ENCODE measurements at places on chromosomes 6 and 20.

DNA sequence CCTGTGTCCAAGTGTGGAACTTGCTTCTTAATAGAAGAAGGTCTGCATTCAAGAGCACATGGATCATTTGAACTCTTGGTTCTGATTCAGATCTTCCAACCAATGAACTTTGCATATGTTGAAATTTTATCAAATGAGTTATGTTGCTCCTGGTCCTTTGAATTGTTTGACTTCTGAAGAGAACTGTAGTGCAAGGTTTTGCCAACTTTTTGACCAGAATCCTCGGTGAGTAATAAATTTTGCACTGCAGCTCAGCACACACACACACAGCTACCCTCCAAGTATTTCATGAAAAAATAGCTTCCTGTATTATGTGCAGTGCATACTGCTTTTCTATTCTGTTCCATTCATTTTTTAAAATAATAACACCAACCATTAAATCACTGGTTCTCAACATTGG, 67.5 kb downstream of the BFSP1 start:
- no peak for DNase-seq

DNA sequence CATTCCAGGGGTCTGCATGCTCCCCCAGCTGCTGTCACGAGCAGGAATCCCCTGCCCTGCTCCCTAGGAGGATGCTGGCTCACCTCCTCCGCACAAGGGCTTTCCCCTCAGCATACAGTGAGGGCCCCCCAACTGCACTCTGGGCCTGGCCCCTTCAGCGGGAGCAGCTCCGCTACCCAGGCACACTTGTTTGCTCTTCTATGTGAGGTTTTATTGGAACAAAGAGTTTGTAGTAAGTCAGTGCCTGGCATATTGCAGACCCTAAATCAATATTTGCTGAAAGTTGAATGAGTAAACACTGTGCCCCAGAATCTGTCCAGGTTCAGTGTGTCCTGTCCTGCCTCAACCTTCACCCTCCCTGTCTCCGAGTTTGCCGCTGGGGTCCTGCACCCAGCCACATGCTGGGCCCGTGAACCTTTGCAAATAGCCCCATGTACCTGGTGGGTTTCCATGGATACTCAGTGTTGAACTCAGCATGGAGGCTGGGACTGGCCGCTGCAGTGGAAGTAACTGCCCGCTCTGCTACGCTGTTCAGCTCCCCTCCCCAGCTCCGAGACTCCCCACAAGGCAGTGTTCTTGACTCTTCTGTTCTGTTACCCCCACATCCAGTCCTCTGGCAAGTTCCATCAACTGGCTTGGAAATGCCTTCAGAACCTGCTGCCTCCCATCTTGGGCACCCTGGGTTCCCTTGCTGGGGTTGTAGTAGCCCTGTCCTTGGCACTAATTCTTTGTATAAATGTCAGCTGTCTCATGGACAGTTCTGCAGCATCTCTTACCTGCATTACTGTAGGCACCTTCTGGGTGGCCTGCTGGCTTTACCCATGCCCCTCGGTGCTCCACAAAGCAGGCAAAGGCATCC, 15.7 kb downstream of the SLC22A1 start:
- DNase-seq: no peak

- DNase-seq: no peak
Observed at GRCh38 chr6:25749837-25750236, 4.7 kb upstream of the SLC17A4 start.

DNA sequence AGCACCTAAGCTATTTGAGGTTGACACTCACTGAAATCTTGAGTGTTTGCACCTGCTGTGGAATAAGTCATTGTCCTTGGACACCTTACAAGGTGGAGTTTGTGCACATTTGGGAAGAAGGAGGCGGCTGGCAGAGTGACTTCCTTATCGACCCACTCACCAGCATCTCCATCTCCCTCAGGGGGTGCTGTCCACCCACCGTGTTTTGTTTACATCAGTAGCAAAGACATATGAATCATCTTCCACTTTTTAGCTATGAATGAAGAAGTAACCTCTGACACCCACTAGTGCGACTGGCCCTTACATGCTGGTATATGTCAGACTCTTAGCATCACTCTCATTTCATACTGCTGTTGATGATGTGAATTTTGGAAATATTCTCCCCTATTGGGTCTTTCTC, 119.5 kb upstream of the SGK1 start:
- peak; percentile 47 for DNase-seq

GRCh38 chr20:35235881-35236280, 9.4 kb downstream of the MMP24 start:
- no peak for DNase-seq

GRCh38 chr6:88712243-88712936, 251.0 kb downstream of the RNGTT start:
- DNase-seq: no peak

DNA sequence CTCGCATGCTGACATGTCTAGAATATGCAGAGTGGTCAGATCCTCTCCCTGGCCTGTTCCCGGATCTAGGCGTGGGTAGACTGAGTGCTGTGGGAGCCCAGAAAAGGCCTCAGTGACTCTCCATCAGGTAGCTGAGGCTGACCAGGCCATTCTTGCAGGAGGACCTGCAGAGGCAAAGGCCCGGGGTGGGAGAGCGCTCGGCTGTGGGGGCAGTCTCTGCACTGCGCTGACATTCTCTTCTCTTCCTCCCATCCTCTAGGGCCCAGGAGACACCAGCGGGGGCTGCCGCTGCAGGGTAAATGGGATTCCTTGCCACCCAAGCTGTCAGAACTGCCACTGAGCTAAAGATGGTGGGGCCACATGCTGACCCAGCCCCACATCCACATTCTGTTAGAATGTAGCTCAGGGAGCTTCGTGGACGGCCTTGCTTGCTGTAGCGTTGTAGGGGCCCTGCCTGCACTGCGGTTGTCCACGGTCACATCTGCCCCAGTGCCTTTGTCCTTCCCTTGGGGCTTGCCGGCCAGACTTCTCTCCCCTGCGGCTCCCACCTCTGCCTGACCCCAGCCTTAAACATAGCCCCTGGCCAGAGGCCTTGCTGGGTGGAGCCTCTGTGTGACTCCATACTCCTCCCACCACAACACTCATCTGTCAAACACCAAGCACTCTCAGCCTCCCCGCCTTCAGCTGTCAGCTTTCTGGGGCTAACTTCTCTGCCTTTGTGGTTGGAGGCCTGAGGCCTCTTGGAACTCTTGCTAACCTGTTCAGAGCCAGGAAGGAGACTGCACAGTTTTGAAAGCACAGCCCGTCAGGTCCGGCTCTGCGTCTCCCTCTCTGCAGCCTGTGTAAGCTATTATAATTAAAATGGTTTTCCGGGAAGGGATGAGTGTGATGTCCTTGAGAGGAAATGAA, 22.2 kb downstream of the RBCK1 start:
- DNase-seq: no peak

- DNase-seq: no peak
Observed at GRCh38 chr6:90253631-90254030, 43.0 kb downstream of the BACH2 start.
